ENCODE measurements at places on chromosomes 1 and 21.

DNA sequence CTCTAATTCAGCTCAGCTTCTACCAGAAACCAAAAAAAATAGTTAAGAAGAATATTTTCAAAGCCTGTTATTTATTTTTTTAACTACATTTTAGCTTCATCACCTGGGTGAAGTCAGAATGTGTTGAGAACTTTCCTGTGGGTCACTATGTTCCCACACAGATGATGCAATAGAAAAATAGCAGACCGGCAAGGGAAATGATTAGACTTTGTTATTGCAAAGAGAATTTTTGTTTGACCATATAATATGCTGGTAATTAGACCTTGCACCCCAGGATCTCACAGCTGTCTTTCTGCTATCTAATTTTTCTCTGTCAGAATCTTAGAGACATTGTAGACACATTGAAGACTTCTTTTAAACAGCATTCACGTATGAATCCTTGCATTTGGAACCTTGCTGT lies 299.3 kb downstream of the TBX15 start:
- no peak for DNase-seq

DNA sequence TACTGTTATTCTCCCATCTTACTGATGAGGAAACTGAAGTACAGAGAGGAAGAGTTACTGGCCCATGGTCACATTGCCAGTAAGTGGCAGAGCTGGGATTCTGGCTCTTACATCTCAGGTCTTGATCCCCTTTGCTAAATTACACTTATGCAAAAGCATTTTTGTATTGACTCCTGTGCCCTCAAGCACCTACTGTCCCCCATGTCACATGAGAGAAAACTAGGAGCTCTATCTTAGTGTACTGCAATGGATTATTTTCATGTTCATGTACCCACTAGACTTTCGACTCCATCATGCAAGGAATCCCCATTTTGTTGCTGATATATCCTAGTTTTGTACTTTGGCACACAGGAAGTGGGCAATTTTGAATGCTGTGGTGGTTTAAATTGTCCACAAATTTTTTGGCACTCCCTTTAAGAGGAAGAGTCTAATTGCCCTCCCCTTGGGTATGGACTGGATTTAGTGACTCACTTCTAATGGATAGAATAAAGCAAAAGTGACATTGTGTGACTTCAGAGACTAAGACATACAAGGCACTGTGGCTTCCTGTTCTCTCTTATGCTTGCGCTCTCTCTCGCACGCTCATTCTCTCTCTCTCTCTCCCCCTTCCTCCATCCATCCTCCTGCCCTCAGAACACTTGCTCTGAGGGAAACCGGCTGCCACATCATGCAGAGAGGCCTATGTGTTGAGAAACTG lies 43.5 kb upstream of the JAK1 start:
- DNase-seq = no peak

GRCh38 chr21:46097336-46098293 lies at the start of gene COL6A2:
Gene COL6A2 (plus strand): TSS chr21:46098112.
- no peak for DNase-seq

GRCh38 chr1:21323091-21323490 lies 32.8 kb upstream of the ECE1 start:
- DNase-seq = no peak

GRCh38 chr1:14884614-14885175 lies 268.9 kb upstream of the TMEM51 start:
- DNase-seq = no peak

- DNase-seq = no peak
Measured at GRCh38 chr21:39126486-39126806, 56.8 kb downstream of the PSMG1 start.

- DNase-seq = no peak
Measured at GRCh38 chr1:6082430-6082971, 36.8 kb downstream of the KCNAB2 start.

- no peak for DNase-seq
Measured at GRCh38 chr1:153541641-153542590, 1.2 kb upstream of the S100A5 start.

GRCh38 chr1:21219674-21220073 lies 43.0 kb upstream of the EIF4G3 start:
- no peak for DNase-seq

- no peak for DNase-seq
Measured at GRCh38 chr1:35326246-35326866, 57.8 kb downstream of the ZMYM4 start.

- DNase-seq = no peak
Measured at GRCh38 chr1:2463396-2463795, 12.7 kb upstream of the PLCH2 start.

DNA sequence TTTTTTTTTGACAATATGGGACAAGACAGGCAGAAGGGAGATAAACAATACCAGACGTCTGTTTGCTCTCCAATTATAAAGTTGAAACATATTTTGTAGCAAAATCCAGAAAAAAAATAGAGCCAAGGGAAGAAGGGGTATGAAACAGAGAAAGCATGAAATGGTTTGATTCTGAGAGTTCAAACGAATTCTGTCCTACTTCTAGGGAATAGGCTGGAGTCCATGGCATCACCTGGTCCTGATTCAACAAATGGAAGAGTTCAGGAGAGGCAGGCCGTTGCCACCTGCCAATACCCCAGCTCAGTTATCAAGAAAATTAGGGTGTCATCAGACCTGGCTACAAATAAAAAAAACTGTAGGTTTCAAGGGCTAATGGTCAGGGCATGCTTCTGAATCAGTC lies 71.8 kb downstream of the CLSTN1 start:
- DNase-seq = no peak

DNA sequence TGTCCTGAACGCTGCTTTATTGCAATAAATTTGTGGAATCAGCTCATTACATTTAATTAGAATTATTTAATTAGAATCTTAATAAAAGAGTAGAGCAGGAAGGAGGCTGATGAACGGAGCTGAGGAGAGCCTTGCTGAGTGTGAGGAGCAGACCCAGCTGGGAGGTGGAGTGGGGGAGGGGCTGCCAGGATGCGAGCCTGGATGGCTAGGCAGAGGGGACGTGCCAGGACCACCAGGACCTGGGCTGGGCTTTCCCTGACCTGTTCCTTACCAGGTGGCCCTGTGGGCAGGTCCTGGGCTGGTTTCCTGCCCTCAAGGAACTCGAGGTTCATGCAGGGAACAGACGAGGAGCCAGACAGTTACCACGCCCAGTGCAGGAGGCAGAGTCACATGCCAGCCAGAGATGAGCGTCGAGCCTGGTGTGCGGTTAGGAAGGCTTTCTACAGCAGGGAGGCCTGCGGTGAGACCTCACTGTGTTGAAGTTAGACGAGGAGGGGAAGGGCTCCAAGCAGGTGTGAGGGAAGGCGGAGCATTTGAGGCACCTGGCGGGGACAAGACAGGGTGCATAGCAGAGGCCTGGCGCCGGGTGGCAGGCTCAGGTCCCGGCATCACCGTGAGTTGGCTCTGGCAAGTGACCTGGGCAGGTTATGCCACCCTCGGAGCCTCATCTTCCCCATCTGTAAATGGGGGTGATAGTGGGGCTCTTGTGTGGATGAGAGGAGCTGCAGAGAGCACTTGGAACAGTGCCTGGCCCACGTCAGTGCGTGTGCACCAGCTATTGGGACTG lies 33.9 kb downstream of the LDLRAP1 start:
- no peak for DNase-seq

GRCh38 chr1:33088119-33088906 lies 7.4 kb downstream of the AZIN2 start:
- DNase-seq = no peak

- no peak for DNase-seq
Measured at GRCh38 chr1:114468047-114468446, 43.0 kb downstream of the TRIM33 start.

DNA sequence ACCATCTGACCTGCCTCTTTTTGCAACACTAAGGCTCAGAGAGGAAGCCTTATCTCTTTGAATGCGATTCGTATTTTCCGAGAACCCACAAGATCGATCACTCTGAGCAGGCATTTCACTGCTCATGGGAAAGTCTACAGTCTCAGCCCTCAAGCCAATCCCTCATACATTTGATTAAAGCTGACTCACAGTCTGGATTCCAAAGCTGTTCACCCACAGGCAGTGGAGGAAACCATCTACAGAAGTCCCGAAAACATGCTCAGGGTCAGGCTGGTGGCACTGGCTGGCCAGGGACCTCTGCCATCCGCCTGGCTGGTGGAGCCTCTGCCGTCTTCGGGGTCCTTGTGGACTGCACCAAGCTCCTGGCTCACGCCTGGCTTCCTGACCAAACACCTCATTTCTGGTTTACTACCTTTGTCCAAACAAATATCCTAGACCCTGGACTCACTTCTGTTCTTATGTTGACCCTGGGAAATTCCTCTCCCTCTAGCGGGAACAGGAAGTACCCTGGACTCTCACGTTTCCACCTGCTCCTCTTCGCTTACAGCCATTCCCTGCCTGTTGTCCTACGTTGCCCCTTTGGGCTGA lies 650.0 kb downstream of the SMYD3 start:
- DNase-seq = no peak

DNA sequence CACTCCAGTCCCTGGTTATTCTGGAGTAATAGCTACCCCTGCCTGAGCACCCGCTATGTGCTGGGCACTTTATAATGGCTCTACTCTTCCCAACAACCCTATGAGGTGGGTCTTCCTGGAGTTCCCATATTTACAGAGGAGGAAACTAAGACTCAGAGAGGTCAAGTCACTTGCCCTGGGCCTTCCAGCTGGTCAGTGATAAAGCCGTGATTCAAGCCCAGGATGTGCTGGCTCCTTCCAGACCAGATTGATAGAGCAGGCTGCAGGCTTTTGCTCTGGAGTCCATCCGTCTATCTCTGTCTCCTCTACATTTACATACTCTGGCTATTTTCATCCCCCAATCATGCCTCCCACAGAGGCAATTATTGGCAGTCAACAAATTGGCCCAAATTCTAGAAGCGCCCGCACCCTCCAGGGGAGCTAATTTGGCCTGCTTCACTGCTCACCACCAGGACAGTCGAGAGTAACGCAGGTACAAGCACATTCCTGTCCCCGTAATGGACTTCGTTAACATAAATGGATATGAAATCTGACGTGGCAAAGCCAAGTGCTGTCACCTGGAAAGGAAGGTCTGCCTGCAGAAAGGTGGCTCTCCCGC lies 39.8 kb upstream of the SELENON start:
- DNase-seq = no peak

- no peak for DNase-seq
Measured at GRCh38 chr1:101526813-101527212, 290.0 kb downstream of the S1PR1 start.

DNA sequence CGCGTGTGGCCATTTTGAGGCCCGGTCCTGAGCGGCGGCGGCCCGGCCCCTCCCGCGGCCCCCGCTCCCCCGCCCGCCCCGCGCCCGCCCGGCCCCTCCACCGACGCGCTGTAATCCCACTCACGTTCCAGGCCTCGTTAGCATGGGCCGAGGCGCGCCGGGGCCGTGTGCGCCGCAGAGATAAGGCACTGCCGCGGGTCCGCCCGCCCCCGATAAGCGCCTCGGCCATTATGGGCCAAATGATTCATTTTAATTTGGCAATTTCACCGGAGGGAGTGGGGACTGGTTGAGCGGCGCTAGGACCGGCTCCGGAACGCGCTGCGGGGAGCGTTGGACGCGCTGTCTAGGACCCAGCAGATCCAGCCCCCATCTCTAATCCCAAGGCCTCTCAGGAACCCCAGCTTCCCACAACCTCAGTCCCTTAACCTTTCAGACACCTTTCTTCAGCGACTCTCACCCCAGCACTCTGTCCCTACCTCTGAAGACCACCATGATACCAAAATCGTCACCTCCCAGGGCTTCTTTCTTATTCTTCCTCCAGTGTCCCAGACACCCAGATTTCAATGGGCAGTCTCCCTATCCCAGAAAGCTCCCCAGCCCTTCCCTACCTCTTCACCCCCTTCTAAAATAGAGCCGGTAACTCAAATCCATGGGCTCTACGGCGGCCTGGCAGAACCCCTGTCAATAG lies at the start of gene TAL1:
Gene TAL1, minus strand, starts transcription at position 39 of the 688 bp plus-strand sequence. CDS start 6,337 bp downstream, outside the sequence.
- no peak for DNase-seq

DNA sequence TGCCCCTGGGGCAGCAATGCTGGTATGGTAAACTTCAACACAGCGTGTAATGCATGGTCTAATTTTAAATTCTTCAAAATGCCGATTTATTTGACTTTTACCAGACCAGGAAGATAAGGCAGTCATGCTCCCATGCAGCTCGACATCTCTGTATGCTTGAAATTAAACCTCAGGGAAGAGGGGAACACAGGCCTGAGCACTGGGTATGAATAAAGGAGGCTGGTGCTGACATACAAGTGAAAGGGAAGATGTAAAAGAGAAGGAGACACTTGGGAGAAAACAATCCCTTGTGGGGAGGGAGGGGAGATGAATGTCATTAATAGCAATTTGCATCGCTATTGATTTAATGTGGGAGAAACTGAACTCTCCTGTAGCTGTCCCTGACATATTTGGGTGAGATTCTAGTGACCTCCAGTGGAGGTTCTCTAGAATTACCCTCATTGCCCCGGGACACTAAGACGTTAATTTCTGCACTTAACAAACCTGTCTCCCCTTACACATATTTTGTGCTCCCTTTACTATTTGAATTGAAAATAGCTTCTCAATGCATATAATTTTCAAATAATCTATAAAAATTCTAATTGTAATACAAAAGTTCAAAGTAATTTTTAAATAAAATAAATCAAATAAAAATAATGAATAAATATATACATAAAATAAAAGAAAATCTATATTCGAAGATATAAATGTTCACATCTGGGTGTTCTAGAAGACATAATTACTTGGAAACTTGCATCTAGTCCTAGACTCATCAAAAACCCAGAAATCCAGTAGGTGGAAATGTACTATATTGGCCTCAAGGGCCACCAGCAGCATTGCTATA lies 283.1 kb downstream of the LMX1A start:
- DNase-seq = no peak

GRCh38 chr1:114669562-114670082 lies at the start of gene DENND2C:
Gene DENND2C (minus strand): TSS chr1:114670049. CDS start chr1:114625984, 44,065 bp downstream.
- DNase-seq = no peak

GRCh38 chr1:238312969-238313368 lies 422.2 kb upstream of the ZP4 start:
- no peak for DNase-seq

DNA sequence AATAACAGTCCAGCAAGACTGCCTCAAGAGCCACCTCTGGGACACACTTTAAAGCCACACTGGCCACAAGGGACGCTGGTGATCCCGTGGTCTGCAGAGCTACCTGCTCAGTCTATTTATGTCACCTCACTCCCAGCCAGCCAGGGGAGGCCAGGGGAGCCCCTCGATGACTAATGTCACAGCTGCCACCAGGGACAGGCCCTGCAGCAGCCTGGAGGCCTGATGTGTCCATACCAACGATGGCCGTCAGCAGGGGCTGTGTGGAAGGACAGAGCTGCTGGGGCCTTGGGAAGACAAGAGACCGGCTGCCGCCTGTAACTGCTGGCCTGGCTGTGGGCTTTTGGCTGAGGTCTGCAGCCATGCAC lies 71.0 kb downstream of the SIK1 start:
- DNase-seq = no peak
